ENCODE measurements at places on chromosomes 6 and 20.

DNA sequence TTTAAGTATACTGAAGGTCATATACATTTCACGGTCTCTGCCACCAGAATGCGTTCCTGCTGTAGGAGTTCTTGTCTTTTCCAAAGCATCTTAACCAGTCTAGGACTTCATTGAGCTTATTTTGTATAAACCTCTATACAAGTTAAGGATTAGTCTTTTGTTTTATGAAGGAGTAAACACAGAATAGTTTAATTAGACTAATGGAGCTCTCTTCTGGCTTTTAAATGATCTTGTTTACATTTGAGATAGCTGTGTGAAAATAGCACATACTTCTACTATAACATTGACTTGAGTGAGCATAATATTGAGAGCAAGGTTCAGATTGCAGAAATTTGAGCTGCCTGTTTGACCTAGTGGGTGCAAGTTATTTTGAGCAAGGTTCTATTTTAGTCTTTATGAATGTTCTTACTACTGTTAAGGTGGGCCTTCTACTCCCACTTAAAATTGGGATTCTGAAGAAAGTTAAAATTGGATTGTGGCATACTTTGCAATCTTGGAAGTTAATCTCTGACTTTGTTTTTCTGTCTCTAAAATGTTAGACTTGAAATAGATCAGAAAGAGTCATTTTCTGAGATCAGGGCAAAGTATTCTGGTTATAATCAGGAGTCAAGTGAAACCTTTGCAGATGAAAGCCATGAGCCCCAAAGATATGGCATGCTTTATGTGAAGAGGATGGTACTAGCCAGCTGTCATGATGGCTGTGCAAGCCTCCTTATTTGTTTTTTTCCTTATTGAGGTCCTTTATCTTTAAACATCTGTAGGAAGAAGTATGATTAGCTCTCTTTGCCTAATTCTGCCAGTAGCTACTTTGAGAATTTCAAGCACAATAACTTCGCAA, 41.8 kb downstream of the RPRD1B start:
- DNase-seq = no peak

GRCh38 chr6:114586298-114586697, 243.5 kb upstream of the HS3ST5 start:
- no peak for DNase-seq

GRCh38 chr6:38234934-38235682, 404.6 kb downstream of the BTBD9 start:
- no peak for DNase-seq

GRCh38 chr6:44868335-44868668, 459.8 kb upstream of the RUNX2 start:
- DNase-seq = no peak

GRCh38 chr20:9635750-9636149, 121.4 kb downstream of the LAMP5 start:
- no peak for DNase-seq

- DNase-seq = no peak
Observed at GRCh38 chr6:44404022-44404714, 16.7 kb downstream of the CDC5L start.

GRCh38 chr6:108287373-108287772, 7.5 kb upstream of the AFG1L start:
- no peak for DNase-seq
